ENCODE measurements at places on chromosomes 12 and 14. TPM values are rescaled to one million over a fixed set of nuclear protein-coding genes. Genes with fewer than 3 reads are reported as not detected.

DNA sequence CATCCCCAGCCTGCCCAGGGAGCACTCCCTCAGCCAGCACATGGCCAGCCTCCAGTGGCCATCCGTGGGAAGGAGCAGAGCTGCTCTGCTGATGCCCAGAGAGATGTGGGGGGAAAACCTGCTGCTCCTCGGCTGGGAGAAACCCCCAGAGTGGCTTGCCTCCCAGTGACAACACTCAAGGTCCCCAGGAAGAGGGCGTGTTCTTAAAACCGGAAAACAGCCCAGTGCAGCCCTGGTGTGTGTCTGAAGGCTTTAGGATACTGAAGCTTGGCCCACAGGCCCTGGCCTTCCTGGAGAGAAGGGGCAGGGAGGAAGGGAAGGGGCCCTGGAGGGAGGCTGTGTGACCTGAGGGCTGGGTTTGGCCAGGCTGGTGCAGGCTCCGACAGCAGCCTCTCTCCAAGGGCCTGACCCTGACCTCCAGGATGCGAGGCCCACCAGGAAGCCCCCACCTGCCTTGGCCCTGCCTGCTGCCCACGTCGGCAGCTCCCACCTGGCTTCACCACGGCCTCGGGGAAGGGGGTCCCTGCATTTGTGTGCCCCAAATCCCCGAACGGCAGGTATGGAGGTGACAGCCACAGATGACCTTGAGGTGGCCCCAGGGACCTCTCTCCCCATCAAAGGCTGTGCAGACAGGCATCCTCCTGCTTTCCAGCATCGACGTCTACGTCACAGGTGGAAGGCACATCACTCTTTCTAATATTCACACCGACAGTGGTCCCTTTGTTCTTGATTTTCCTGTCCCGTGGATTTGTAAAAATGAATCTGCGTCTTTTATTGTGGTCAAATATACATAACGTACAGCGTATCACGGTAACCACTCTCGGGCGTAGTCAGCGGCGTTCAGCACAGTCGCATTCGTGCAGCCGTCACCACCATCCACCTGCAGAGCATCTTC, 190.0 kb upstream of the C14orf180 start:
- DNase-seq = peak; percentile 75

Gene DLK1
- polyA plus RNA-seq = not detected

Gene TMEM253
- 0.29 TPM for polyA plus RNA-seq

GRCh38 chr14:69652942-69653684, 41.7 kb downstream of the SUSD6 start:
- peak; percentile 81 for DNase-seq
